Neural crest cell (in vitro differentiated cells): ENCODE measurements at places on chromosomes 16 and 17. TPM values are rescaled to one million over a fixed set of nuclear protein-coding genes. Genes with fewer than 3 reads are reported as not detected.

TBC1D3 gene
- not detected in 2 replicates for total RNA-seq

TMEM204 gene
- total RNA-seq, result 0.98 and 1.3 TPM in 2 replicates

TNFSF13 gene
- 0.45 and 0.86 TPM in 2 replicates for total RNA-seq

CMTM1 gene
- total RNA-seq, result 17.1 and 18.4 TPM in 2 replicates

CAPNS2 gene
- total RNA-seq, result 0.23 TPM in 1 of 2 replicates, not detected in the other
